ENCODE measurements at places on chromosomes 2 and 18.

GRCh38 chr18:46452820-46453219, 204.2 kb downstream of the LOXHD1 start:
- no peak for DNase-seq

DNA sequence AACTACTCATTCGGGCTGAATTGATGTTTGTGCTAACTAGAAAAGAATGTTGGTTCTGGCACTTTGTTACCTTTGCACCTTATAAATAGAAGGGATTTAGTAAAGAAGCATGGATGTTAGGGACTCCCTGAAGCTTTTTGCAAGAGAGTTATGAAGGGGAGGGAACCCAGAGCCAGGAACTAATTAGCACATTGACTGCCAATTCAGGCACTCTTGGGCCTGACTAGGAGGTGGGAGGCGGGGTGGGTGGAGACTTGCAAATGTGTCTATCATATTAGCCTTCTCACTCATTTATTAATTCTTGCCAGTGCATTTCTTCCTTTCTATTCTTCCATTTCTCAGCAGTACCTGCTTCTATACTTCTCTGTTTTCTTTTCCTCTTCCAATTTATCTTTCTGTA, 1022.4 kb downstream of the TMEM182 start:
- DNase-seq = no peak

DNA sequence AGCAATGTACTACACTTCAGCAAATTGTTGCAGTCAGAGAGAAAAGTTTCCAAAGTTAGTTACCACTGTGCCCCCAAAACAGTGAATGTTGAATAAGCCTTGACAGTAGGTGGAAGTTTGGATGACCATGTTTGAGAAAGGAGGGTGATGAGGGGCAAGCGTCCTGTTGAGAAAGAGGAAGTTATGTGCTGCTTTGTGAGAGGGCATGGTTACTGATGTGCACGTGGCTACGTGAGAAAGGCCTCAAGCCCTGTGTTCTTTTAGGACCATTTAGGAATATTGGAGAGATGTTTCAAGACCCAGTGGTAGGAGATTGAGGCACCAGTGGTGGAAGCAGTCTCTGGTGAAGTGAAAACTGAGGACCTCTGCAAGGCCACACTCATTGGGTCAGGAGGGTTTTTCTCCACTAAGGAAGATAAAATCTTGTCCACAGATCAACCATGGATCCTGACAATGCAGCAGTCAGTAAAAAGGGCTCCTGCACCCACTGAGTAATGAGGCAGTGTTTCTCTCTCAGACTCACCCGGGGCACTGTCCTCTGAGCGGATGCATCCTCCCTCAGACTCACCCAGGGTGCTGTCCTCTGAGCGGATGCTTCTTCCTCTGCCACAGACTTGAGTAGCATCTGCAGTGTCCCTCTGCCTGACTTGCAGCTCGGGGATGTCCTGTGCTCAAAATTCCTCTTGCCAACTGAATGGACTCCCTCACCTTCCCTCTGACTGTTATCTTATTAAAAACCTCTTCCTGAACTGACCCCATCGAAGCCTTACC, 34.7 kb upstream of the ACTR3 start:
- DNase-seq = no peak

DNA sequence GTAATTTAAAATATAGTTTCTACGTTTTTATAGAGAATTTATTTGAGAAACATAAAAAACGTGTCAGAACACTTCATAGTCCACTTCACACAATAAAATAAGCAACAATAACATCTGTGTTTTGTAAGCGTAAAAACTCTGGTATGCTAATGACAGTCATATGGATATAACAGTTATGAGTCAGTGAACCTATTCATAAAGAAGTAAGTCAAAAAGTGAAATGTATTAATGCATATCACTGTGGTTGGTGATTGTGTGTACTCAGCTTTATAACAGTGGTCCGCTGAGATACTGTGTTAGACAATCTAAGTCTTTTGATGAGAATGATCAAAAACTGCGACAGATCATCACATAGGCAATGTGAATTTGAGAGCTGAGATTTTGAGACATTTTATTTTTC, 153.2 kb downstream of the WDR7 start:
- no peak for DNase-seq

DNA sequence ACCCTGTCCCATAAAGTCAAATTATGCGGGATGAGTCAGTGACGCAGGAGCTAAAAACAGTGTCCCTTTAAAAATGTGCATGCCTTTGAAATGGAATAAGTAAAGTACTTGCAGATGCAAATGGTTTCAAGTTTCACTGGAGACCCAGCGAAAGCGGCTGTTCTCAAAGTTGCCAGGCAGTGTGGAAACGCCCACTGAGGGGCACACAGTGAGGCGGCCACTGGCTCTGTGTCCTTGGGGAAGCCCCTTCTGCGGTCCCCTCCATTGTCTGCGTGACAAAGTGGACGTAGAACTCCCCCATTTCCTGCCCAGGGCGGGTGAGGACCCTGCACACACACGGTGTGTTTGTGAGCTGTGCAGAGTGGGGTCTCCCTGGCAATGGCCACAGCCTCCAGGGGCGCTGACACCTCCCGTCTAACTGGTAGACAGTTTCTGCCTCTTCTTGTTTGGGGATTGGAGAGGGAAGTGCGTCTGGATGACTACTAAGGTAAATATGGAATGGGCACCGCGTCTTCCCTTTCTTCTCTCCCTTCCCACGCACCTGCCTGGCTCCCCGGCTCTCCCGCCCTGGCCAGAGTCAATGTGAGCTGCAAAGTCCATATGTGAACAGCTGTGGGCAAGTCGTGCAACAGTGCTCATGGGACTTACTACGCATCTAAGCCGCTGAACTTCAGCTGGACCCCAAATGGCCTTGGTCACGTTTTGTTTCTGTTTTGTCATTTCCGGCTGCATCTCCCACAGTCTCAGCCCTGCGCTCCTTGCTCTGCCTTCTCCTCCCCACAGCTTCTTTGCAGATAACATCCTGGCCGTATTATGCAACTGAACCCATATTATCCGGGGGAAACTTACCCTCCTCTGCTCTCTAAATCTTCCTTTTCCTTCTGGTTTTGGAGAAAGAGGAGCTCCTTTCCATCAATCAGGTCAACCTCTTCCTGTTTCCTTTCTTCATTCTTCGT, 33.7 kb upstream of the ZNF516 start:
- DNase-seq = peak; percentile 48

DNA sequence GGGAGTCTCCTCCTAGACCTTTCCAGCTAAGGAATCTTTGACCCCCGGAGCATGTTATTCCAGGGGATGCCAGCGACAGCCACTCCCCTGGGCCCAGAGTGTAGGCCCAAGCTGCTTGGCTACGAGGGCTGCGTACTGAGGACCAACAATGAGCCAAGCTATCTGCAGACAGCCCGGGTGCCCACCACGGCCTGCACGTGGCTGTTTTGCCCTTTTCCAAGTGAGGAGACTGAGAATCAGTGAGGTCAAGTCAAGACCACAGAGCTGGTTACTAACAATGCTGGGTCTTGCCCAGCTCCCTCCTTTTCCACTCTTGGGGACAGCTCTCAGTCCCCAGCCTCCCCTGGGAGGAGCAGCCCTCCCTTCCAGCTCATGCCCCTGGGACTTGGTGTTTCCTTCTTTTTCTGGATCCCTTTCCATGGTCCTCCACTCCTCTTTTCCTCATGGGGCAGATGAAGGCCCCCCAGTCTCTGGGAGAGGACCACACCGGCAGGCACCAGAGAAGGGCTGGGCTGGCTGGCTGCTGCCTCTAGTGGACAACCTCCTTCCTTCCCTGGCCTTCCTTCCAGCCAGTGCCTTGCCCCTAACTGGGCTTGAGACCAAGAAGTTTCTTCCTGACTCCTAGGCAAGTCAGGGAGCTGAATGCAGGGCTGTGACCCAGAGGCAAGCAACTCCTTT, 550 bp upstream of the MALL start:
- peak; percentile 66 for DNase-seq

DNA sequence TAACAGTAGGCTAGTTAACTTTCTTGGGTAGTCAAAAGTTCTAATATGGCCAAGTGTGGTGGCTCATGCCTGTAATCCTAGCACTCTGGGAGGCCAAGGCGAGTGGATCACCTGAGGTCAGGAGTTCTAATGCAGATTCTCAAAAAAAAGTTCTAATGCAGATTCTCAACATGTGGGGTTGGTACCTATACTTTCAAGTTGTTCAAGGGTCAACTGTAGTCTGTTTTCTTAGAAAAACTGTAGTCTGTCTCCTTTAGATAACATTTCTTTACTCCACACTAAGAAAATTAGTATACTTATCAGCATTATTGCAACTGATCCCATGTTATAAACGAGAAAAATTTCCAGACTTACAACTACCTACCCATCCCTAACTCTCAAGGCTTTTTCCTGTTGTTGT, 16.6 kb downstream of the INO80D start:
- no peak for DNase-seq

GRCh38 chr2:108926561-108927380, 62.2 kb downstream of the EDAR start:
- DNase-seq = no peak

DNA sequence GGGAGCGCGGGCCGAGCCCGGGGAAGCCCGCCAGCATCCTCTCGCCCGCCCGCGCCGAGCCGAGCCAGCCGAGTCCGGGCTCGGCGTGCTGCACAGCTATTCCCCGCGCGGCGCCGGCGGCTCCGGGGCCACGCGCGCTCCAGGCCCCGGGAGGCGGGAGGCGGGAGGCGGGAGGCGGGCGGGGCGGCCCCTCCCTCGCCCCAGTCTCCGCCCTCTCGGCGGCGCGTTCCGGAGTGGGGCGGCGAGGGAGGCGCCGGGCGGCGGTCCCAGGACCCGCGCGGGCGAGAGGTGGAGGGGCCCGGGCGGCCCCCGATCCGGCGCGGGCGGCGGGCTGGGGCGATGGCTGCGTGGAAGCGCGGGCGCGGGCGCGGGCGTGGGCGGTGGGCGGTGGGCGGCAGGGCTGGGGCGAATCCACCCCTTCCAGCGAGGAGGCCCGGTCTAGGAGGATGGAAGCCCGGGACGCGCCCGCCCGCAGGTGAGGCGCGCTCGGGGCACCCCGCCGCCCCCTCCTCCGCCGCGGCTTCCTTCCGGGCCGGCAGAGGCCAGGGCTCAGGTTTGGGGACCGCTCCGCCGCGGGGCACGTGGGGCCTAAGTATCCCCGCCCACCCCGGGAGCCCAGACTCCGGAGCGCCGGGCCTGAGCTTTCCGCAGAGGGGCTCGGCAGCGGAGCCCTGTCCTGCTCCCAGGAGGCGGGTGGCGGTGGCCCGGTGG, at the start of gene ADCY3:
TSS of gene ADCY3 (minus strand) at position 140 of the 711 bp plus-strand sequence. CDS start 1,250 bp downstream, outside the sequence.
- peak; percentile 67 for DNase-seq

- DNase-seq = no peak
These were observed 700.5 kb upstream of the CHAC2 start for GRCh38 chr2:53067056-53067455.

DNA sequence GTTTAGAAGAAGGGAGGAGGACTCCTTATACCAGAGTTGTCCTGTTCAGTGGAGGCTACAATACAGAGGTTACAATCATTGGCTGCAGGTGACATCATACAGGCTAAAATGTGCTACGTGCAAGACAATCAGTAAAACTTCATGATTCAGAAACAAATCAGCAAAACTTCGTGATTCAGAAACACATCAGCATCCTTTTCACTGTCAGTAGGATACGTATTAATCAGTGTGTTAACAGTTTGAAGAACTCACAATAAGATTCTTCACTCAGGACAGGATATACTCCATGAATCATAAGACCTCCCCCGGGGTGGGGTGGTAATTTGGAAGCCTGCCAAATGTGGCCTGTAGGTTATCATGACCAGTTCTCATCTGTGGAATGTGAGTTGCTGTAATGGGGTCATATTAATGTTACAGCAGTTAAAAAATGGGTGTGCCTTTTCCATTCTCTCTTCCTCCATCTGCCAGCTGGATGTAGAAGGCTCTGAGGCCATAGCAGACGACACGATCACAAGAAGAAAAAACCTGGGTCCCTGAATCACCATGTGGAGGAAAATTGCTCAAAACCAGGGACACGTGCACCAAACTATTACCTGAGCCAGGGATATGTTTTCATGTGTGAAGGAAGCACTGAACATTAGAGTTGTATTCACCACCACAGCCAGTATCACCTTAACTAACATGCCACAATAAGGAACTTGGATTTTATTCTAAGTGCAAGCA, 134.8 kb upstream of the CREB1 start:
- DNase-seq = peak; percentile 84

DNA sequence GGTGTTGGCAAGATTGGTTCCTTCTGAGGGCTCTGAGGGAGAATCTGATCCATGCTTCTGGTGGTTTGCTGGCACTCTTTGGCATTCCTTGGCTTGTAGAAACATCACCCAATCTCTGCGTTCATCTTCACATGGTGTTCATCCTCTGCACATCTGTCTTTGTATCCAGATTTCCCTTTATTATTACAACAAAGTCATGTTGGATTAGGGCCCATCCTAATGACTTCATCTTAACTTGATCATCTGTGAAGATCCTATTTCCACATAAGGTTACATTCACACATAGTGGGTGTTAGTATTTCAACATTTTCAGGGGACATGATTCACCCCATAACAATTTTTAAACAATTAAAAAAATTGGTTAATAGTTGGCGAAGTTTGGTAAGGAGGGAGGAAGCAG, 177.4 kb upstream of the CWC22 start:
- no peak for DNase-seq

GRCh38 chr2:106545007-106545406, 57.8 kb downstream of the CD8B2 start:
- no peak for DNase-seq

- DNase-seq = no peak
These were observed 189.3 kb downstream of the KCNS3 start for GRCh38 chr2:18067588-18068384.

- DNase-seq = no peak
These were observed 225.6 kb downstream of the HDAC4 start for GRCh38 chr2:239175181-239175580.

GRCh38 chr2:164498836-164499235, 122.4 kb downstream of the GRB14 start:
- no peak for DNase-seq

GRCh38 chr2:84931384-84931821, 25.9 kb downstream of the TMSB10 start:
- DNase-seq = no peak

DNA sequence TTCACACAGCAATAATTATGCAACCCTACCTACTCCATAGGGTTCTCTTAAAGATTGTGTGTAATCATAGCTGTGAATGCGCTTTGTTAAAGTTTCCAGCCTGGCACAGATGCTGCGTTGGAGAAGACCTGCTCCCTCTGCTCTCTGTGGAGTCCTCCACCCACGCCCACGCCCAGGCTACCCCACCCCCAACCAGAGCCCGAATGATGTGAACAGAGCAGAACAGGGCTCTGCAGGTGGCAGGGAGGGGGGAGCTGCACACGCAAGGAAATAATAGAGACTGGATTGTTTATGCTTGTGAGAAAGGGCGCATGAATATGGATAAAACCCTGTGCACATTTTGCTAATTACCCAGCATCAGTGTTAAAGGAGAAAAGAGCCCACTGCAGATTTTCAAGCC, 447.5 kb downstream of the BCL11A start:
- DNase-seq = no peak

GRCh38 chr18:24462838-24463775, 2.7 kb downstream of the HRH4 start:
- DNase-seq = no peak

DNA sequence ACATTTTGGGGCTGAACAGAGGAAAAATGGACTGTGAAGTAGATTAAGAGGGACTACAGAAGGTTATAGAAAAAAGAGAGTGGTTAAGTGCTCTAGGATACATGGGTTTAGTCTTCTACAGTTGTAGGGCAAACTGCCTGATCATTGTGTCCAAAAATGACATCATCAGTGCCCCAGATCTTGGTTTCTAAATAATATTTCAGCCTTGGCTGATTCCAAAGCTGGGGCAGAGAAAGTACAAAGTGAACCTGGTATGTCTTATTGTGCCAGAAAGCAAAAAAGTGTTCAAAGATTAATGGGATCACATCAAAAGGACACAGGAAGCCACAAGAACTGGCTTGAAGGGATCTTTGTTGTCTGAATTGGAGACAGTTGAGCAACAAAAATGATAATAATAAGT, 97.1 kb upstream of the ZNF521 start:
- DNase-seq = no peak

GRCh38 chr18:26262156-26262555, 35.9 kb downstream of the TAF4B start:
- DNase-seq = no peak

Measured in AG08395 (cell line).